ENCODE measurements at places on chromosomes 7 and 10.

DNA sequence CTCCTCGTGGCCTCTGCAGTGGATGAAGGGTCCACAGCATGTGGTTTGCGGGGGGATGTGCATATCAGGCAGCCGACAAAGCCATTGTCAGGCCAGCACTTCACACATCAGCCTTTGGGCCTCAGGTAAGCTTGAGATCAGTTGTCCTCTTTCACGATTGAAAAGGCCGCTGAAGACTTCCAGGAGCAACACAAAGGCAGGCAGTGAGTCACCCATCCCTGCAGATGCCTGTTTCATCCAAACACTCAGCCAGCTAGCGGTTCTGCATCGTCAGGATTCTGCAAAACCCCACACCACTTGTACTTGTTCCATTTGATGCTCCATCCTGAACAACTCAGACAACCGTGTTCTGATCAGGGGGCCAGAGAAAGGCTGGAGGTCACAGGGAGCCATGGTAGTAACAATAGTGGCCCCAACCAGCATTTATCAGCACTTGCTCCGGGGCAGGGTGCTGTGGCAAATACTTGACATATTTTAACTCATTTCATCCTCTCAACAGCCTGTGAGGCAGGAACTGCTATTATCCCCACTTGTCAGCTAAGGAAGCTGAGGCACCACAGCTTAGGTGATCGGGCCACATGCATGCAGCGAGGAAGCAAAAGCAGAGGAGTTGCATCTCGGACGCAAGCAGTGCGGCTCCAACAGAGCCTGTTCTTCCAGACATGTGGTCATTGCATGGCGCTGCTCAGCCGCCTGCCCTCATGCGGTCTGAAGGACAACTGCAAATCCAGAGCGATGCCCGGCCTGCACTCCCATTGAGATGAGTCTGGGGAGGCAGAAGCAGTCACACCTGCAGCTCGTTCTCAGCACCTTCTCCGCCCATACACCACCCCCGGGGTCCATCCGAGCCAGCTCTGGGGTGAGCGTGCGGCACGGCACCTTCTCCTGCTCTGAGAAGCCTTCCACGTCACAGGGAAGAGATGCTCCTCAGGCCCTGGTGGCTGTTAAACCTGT lies 144.9 kb downstream of the PAXIP1 start:
- DNase-seq, result no peak

DNA sequence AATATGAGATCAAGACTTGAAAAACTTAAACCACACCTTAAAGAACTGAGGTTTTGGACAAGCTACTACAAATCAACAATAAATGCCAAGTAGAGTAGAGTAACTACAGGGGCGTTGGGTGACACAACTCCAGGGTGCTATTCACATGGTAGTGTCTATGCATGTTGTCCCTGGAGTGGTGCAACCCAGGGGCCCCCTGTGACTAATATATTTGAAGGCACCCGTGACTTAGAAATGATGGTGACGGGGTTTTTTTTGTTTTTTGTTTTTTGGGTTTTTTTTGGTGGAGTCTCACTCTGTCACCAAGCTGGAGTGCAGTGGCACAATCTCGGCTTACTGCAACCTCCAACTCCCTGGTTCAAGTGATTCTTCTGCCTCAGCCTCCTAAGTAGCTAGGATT lies 106.9 kb downstream of the FAM107B start:
- no peak for DNase-seq

DNA sequence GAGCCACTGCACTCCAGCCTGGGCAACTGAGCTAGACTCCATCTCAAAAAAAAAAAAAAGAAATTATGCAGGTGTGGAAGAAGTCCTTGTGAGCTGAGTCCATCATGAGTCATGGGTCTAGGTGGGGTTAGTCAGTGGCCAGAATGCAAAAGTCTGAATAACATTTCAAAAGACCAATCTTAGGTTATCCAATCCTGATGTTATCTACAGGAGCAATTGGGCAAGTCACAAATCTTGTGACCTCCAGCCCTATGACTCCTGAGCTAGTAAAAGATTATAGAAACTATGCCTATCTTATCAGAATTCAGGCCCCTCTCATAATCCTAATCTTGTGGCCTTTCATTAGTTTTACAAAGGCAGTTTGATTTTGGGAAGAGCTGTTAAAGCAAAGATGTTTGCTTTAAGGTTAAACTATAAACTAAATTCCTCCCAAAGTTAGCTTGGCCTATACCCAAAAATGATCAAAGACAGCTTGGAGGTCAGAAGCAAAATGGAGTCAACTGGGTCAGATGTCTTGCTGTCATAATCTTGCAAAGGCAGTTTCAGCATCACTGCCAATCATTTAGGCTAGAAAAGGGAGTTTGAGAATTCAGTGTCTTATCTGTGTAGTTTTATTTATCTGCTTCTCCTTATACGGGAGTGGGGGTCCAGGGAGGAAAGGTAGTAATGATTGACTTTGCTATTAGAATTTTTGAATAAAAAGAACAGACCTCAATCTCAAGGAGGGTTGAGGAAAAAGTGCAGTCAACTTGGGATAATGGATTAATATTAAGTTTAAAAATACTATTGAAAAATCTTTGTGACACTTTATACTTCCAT lies 71.2 kb upstream of the TRIM24 start:
- DNase-seq, result no peak

GRCh38 chr7:34486371-34486770 lies 171.6 kb upstream of the NPSR1 start:
- no peak for DNase-seq

DNA sequence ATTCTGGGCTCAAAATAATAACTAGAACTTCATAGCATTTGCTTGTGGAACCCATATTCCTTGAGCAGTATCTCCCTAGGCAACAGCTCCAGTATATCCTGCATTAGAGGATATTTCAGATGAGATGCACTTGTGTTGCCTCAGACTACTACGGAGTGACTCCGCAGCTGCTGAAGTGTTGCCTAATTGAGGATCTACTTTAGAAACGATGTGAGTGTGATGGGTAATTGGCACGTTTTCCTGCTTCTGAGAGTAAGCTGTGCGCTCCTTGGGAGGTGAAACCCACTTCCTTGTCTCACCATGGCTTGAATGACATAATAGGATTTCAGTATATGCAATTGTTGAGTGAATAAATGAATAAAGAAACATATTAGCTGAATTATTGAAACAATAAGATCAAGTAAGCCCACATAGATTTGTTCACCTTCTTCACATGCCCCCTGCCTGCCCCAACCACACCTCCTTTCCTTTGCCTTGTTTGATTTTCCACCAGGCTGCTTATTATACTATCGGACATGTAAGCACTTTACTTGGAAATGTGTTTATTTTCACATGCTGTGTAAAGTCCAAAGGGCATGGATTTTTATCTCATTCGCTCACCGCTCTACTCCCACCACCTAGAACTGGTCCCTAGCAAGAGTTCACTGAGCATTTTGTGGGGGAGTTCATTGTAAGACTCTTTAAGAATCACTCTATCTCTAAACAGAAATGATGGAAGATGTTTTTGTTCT lies 303.8 kb downstream of the KCNMA1 start:
- DNase-seq, result no peak

DNA sequence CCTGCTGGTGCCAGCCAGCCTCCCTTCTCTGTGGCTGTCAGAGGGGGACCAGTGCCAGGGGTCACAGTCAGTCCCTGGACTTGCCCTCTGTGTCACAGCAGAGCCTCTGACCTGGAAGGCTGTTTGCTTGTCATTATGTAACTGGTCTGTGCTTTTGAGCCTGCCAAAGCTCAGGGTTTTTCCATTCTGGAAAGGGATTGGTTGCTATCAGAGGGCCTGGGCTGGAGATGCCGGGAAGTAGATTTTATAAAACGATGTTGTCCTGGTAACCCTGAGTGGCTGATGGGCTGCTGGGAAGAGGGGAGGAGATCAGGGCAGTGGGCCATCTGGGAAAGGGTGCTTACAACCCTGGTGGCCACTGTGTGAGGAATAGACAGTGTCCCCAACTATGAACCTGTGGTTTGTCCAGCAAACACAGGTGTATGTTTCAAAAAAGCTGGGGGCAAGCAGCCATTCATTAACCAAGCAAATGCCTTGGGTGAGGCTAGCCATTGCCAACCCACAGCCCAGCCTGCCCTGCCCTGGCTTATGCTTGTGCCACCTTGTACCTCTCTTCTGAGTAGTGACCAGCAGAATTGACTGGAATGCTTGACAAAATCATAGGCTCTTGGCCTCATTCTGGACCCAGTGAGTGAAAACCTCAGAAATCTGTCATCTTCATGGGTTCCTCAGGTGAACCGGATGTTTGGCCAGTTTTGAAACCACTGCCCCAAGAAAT lies 21.6 kb downstream of the SFTPD start:
- no peak for DNase-seq

DNA sequence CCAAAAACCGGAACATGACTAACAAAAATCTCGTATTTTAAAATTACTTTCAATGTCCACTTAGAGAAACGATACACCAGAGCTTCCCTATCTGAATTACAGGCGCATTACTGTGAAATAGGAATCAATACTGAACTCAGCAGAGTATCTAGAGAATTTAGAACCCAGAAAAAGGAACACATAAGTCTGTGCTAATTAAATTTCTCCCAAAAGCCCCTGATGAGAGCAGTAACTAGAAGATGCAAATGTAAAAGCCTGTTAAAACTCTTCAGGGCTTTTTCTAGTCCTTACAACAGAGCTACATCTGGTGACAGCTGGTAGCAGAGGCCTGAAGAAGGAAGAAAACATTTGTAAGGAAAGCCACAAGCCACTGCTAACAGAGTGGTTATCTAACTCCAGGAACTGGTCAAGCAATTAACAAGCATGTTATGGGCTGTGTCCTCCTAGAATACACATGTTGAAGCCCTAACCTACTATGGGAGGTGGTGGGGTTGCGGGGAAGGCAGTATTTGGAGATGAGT lies 24.2 kb downstream of the ITIH5 start:
- DNase-seq, result no peak

GRCh38 chr7:45153233-45153632 lies 4.4 kb upstream of the RAMP3 start:
- DNase-seq, result no peak

DNA sequence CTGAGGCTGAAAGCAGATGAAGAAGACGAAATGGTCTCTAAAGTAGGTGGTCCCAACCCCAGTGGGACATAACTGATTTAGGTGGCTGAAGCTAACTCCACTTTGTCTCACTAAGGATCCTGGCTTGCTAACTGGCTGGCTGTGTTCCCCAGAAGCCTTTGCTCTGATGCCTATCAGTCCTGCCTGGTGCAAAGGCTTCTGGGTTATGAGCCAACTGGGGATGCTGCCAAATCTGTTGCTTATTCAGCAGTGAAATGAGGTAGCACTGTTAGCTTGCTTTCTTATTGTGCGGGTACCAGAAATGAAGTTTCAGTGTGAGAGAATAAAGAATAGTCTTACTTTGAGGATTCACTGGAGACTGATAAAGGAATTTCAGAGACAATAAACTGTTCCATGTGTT lies 18.1 kb downstream of the PRKG1 start:
- no peak for DNase-seq

- no peak for DNase-seq
Measured at GRCh38 chr7:50317697-50318669, 13.5 kb downstream of the IKZF1 start.

DNA sequence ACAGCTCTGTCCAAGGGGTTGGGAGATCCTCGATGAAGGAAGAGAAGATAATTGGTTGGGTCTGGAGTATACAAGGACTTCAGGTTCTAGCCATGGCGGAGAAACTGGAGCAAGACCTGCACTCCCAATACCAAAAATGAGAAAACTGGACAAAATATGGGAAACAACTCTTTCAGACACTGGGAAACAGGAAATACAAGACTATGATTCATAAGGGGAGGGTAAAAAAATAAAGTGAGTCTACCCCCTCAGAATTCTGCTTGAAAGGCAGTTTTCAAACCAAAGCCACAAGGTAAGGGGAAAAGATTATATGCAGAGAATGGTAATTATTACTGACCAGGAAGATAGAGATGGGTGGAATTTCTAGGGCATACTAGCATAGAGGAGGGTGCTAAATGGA lies 10.2 kb upstream of the SEC61G start:
- DNase-seq, result no peak

DNA sequence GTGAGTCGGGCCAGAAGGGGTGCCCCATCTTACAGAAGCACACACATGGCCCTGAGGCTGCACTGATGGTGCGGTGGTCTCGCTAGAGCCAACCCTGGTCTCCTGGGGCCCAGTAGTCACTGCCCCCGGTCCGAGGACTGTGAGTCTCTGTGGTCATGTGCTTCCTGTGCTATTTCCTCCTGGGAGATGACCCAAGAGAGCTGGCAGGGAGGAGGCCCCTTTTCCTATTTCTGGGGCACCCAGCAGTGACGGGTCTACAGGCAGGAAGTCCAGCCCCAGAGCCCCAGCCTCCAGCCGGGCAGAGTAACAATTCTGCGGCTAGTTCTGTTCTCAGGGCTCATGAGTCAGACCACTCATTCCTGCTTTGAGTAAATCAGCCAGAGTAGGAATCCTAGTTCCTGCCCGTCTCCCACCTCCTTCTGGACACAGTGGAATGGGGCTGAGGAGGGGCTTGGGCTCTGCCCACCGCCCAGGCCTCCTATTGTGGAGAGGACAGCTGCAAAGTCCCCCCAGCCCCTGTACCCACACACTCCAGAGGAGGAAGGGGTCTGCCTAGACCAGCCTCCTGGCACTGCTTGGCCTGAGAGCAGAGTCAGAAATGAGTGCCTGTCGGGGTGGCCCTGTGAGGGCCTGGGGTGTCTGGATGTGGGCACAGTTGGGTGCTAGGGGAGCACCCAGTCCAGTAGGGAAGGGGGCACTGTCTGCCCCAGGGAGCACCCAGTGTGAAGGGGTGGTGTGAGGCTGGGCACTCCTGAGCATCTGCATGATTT lies 80.5 kb upstream of the PPIF start:
- no peak for DNase-seq

DNA sequence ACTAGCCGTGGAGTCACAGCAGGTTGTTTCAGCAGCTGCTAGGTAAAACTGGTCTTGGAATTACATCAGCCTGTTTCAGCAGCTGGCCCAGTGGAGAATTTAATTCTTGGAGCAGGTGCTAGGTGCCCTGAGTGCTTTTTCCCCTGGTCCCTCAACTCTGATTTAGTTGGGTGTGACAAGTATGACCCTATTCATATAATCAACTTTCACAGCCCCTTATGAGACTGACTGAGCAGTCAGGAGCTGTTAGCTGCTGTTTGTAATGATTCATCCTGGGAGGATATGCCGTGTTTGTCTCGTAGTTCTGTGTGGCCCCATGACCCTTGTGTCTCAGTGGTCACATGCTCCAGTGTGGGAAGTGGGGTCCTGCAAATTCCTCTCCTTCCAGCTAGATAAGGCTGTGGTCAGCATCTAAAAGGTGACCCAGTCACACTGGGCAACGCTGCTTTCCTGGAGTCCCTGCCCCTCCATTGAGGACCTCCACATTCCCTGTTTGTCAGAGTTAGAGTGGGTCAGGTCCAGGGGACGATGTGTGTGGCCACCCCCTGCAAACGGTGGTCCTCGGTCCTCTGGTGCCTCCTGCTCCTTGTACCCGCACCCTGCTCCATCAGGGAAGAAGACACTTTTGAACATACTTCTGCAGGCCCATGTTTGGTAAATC lies 28.3 kb downstream of the TBATA start:
- DNase-seq, result no peak

- DNase-seq, result no peak
Measured at GRCh38 chr7:151051108-151051507, 2.8 kb downstream of the ASIC3 start.

GRCh38 chr10:17435187-17435586 lies 19.2 kb downstream of the ST8SIA6 start:
- no peak for DNase-seq

GRCh38 chr10:121865554-121865953 lies 62.3 kb downstream of the ATE1 start:
- no peak for DNase-seq
